ENCODE measurements at places on chromosomes 7 and 10.

DNA sequence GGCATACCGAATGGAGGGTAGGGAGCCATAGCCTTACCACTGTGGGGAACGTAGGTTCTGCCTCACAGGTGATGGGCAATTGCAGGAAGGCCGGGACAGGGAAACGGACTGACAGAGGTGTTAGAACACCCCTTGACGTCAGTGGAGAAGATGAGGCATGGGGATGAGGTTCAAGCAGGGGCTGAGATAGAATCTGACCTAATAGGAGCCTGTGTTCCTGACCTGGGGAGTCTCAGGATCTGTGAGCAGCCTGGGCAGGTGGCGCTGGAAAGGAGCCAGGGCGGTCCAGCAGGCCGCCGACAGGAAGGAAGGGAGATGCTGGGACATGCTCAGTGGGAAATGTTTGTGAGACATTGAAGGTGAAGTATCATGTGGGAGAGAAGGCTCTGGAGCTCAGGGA is 109.4 kb downstream of the WDFY4 start:
- DNase-seq = no peak

DNA sequence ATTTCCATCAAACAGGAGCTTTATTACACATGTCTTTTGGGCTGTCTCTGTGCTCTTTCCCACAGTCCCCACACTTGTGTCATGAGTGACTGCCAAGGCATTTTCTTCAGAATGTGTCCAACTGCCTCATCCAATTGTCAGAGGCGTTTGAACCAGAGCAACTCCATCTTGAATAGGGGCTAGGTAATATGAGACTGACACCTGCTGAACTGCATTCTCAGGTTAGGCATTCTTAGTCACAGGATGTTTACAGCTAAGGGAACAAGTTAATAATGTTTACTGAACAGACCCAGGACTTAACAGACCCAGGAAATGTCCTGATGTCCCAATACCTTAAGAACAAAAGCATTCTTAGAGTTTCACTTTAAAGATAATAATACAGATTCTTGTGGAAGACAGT is 595.5 kb downstream of the REEP3 start:
- DNase-seq = peak; percentile 31

GRCh38 chr7:109641445-109641844 is 1071.8 kb downstream of the DNAJB9 start:
- DNase-seq = no peak

DNA sequence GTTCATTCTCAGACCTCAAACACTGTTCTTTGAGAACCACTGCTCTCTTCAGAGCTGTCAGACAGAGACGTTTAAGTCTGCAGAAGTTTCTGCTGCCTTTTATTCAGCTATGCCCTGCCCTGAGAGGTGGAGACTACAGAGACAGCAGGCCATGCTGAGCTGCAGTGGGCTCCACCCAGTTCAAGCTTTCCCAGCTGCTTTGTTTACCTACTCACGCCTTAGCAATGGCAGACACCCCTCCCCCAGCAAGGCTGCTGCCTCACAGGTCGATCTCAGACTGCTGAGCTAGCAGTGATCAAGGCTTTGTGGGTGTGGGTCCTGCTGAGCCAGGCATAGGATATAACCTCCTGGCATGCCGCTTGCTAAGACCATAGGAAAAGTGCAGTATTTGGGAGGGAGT is 80.5 kb upstream of the CYP2C9 start:
- no peak for DNase-seq

DNA sequence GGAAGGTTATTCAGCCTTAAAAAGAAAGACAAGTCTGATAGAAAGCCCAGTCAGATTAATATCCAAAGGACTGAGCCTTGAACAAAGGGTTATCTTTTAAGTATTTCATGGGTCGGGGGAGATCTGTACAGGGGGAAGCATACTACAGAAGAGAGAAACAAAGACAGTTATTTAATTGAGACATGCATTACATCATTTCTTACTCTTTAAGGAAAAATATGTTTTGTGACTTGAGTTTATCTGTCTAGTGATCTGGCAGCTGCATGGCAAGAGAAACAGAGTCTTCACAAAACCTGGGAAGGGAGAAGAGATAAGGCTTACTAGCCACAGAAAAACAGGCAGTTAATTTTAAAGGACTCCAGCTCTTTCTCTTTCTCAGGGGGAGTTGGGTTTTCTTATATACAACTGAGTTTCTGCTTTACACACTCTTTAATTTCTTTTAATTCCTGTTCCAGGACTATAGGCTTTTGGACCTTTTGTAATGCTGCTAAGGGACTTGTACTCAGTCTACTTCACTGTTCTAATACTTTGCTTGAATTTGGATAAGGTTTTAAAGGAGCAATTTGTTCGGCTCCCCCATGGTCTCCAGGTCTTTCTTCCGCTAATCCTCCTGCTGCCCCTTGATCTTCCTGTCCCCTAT is 20.9 kb upstream of the CYP3A43 start:
- DNase-seq = no peak

All from kidney tubule cell (primary cell).